Fibroblast of skin of right quadriceps (primary cell): ENCODE measurements at places on chromosomes 3 and 15.

DNA sequence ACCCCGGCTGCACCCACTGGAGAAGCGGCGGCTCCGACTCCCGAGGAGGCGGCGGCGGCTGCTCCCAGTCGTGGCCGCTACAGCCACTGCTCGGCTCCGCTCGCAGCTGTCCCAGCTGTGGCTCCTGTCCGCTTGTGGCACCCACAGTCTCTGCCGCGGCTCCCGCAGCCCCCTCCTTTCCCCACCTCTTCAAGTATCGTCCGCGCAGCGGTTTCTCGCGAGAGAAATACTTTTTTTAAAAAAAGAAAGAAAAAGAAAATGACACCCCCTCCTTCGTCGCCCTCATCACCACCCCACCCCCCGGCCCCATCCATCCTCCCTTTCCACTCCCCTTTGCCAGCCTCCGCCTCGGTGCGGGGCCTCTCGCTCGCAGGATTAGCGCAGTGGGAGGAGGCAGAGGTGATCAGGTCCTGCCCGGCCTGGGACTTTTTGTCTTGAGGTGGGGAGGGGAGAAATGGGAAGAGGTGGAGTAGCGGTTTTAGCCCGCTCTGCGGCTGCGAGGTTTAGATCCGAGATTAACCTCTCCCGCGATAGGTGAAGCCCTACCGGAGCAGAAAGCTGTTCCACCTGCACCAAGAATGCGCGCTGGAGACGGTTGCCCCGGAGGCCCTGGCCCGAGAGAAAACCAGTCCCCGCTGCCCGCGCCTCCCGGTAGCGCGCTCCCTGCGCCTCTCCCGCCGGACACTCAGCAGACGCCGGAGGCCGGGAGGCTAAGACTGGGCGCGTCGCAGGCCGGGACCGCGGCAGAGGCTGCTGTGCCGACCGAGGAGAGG lies at the start of gene FBN1:
Gene FBN1 (minus strand): TSS at position 152 of the 773 bp plus-strand sequence. CDS start 940 bp downstream, outside the sequence.
- DNase-seq, result peak; percentile 96

DNA sequence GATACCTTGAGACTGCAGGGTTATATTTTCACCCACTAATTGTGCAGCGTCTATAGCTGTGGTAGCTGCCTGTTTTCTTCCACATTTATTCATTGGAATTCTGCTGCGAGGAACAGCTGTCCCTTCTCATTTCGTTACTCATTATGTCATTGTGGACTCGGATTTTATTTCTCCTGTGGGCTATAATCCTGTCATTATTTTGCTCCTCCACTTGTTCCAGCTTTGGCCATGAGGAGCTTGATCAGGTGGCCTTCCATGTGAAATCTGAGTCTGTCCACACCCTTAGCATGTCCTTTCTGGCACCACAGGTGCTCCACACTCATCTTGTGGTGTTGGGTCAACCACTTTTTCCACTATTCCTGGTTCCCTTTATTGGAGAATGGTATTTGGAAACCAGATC lies 14.8 kb downstream of the LYSMD4 start:
- DNase-seq, result no peak

- peak; percentile 36 for DNase-seq
These were observed 45.9 kb downstream of the HES1 start for GRCh38 chr3:194181612-194182529.

DNA sequence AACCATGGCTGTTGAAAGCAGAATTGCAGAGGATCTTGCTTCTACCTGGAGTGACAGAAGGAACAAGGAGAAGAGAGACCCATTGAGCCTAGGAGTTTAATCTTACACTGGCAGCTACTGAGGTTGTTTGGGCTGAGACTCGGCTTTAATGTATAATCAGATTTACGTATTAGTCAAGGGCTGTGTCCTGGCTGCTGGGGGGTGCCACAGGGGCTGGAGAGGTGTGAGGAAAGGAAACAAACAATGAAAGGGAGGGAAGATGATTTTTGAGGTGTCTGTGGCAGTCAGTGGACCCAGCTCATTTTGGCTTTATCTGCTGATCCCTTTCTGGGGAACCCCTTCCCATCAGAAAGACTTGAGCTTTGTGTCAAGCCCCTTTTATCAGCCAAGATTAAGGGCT lies 95.7 kb downstream of the PRICKLE2 start:
- DNase-seq, result no peak

DNA sequence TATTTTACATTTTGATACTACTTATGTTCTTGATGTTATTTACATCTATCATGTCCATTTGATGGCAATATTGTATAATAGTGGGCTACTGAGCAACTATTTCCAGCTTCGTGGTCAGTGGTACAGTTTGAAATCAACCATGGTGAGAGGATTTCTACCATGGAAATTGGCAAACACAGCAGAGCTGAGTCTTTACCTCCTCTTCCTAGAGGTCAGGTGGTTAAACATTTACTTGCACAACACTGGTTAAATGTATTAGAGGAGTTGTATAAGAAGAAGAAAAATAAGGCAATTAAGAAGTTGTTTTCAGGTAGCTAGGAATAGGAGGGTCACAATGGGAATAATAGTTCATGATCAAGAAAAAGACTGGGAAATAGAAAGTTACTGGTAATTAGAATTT lies 7.2 kb upstream of the PPM1L start:
- DNase-seq, result no peak

DNA sequence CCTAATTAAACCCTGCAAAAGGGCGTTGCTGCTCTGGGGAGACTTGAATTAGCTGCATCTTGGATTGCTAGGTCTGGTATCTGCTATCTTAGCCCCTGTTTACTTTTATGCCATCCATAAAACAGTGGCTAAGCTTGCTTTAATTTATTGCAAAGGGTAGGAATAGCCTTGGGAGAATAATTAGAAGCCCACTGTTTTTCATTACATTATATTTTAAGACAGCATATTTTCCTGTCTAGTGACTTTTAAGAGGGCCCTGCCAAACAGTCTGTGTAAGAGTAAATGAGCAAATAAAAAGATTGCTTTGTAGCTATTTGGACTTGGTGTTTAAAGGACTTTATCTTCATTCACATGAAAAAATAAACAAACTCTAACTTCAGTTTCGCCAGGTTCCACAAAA lies 17.4 kb upstream of the SUSD5 start:
- no peak for DNase-seq

- DNase-seq, result peak; percentile 68
These were observed 332.2 kb downstream of the LPP start for GRCh38 chr3:188486126-188486525.

- no peak for DNase-seq
These were observed 15.3 kb downstream of the STARD9 start for GRCh38 chr15:42590619-42591237.

- no peak for DNase-seq
These were observed 110.7 kb upstream of the TMCO5A start for GRCh38 chr15:37823601-37824275.

DNA sequence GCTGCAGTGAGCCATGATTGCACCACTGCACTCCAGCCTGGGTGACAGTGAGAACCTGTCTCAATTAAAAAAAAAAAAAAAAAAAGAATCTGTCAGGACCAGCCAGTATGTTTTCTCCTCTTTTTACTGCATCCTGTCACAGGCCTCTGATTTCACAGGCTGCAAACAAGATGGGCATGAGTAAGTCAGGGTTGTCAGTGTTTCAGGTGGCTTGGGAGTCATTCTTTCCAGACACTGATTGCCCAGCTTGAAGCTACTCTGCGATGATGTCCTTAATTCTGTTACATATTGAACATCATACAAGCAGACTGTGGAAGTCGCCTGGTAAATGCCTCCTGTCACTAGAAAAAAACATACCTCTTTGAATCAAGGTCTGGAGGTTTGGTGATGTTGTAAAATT lies 18.8 kb downstream of the DIS3L start:
- no peak for DNase-seq

DNA sequence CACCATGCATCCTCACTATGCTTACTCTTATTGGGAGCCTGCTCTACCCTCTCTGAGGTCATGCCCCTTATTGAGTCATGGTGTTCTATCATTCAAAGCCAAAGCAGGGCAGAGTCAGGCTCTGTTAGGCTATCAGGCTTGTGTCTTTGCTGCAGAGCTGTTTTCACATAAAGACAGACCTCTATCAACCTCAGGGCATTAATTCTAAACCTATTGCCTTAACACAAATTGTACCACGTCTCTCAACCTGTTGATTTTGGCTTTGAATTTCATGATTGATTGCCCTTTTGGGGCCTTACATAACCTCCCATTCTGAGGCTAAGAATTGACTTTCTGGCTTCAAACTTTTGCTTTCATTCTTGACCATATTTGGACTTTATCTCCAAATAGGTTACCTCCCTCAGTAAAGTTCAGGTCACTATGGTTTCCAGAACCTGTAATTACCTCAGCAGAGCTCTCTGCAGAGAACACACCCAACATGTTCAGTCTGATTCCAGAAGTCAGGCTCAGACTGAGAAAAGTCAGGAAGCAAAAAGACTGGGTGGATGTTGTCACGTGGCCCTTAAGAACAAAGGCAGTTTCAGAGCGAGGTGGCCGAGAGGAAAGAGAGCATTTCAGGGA lies 221.4 kb upstream of the NANOGP8 start:
- peak; percentile 79 for DNase-seq

DNA sequence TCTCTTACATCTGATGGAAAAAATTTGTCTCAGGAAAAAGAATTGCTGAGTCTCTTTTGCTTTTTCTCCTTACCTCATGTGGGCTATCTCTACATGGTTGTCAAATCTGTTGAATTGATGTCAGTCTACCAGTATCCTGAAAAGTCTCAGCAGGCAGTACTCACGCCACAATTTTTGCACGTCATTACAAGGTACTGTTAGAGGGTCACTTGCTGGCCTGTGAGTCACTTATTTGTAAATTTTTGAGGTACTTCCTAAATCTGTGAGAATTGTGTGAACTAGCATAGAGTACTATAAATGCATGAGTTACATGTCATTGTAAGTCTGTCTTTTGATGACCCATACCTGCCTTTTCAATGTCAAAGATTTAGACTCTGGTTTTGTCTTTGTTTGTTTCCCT lies 15.9 kb downstream of the HPS3 start:
- DNase-seq, result no peak

- no peak for DNase-seq
These were observed 13.1 kb downstream of the FLNB start for GRCh38 chr3:58021072-58021959.

DNA sequence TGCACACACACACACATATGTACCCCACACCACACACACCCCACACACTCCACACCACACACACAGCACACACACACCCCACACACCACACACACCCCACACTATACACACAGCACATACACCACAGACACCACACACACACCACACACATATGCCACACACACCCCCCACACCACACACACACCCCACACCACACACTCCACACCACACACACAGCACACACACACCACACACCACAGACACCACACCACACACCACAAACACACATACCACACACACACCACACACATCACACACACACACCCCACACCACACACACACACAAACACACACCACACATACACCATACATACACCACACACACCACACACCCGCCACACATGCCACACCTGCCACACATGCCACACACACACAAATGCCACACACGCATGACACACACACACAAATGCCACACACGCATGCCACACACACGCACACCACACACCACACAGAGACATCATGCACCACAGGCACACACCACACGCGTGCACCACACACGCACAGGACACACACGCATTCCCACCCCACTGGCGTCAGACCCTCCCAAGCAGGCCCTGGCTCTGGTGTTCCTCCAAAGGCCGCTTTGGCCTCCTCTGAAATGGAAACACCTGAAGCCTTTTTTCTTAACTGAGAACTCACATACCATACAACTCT lies 15.7 kb downstream of the CHST13 start:
- DNase-seq, result no peak

DNA sequence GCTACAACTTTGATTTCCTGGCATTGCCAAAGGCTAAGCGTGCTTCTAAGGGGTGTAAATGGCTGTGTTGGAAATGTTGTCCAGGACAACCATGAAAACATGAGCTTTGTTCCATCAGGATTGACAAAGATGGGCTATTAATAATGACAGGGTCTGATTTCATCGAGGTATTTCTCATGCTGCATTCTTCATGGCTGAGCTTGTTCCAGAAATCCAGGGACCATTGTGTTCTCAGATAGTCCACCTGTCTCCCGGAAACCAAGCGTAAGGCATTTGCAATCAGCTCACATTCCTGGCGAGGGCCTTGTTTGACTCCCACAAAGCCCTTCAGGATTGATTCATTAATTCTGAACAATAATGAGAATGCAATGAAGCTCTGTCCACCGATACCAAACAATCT lies 111.3 kb downstream of the CD47 start:
- DNase-seq, result no peak

DNA sequence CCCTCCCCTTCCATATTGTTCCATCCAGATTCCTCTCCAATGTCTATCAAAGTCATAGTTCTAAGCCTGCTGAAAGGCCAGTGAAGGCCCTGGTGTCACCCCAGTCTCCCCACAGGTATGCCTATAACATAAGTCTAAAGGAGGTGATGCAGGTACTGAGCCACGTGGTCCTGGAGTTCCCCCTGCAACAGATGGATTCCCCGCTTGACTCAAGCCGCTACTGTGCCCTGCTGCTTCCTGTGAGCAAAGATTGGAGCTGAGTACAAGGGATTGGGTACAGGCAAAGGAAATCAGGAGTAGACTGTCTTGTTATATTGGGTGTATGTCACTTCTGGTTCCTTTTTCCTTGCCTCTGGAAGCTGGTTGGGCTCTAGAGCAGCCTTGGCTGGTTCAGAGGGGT lies 8.2 kb downstream of the EIF2B5 start:
- DNase-seq, result no peak

DNA sequence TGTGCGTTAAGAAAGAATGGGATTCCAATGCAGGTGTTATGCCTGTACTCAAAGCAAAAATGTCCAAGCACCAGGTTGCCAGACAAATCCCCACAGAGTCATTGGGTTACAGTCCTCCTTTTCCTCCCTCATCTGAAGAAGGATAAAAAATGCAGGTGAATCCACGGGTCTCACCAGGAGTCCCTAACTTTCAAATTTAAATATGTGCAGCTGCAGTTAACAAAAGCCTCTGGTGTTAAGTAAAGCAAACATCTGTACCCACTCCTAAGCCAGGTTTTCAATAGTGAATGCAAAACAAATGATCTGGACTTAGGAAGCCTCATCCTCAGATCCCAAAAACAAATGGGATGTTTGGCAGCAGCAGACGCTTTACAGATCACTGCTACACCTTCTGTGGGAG lies 70.4 kb upstream of the SETMAR start:
- DNase-seq, result no peak

- no peak for DNase-seq
These were observed 47.1 kb upstream of the MECOM start for GRCh38 chr3:169710619-169711018.

DNA sequence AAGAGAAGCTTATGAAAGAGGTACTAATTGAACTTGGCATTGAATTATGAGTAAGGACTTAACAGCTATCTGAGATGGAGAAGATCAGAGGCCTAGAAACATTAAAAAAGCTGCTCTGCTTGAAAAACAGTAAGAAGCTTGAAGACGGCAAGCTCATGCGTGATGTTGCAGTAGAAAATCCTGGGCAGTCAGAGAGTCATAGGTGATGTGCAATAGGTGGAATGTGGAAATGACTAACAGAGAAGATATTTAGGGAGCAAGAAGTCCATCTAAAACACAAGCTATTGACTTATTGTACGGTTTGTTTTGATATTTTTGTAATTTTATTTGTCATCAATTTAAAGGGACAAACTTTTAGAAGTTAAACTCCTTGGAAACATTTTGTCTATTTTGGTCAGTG lies 1101.4 kb downstream of the ROBO2 start:
- DNase-seq, result peak; percentile 24
